ENCODE measurements at places on chromosomes 5 and 9.

DNA sequence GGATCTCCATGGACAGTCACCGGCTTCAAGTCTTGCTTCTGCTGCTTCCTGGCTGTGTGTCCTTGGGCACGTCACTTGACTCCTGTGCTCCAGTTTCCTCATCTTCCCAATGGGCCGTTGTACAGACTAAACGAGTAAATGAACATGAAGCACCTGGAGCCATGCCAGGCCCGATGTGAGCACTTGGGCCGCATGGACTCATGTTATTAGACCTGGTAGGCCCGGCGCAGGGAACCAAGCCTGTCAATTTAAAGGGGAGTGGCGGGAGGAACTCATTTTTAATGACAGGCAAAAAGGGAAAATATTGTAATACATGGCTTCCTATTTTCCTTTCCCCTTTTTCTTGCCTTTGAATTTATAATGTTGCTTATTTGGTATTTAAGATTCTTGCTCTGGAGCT is 47.5 kb downstream of the TENT4A start:
- no peak for DNase-seq

- DNase-seq: no peak
Measured at GRCh38 chr9:78896479-78896878, 599.6 kb downstream of the PSAT1 start.

DNA sequence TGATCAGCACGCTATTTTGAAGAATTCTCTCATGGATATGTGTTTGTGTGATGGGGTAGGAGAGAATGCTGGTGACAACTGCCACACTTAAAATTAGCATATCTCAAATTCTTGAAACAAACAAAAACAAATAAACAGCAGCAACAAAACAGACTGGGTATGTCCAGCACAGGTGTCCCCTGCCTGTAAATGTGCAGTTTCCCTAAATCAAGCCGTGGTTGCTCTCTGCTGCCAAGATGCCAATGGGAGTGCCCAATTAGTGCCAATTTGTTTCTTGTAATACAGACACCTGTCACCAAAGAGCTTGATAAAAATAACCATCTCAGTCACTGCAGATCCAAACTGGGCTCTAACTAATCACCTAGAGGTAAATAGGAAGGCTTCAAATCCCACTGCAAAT is 144.2 kb upstream of the SMARCA2 start:
- DNase-seq: no peak

GRCh38 chr9:75088646-75089372 is 495 bp downstream of the OSTF1 start:
- peak; percentile 78 for DNase-seq

- DNase-seq: peak; percentile 94
Measured at GRCh38 chr9:131585375-131585774, 40.1 kb downstream of the PRRT1B start.

DNA sequence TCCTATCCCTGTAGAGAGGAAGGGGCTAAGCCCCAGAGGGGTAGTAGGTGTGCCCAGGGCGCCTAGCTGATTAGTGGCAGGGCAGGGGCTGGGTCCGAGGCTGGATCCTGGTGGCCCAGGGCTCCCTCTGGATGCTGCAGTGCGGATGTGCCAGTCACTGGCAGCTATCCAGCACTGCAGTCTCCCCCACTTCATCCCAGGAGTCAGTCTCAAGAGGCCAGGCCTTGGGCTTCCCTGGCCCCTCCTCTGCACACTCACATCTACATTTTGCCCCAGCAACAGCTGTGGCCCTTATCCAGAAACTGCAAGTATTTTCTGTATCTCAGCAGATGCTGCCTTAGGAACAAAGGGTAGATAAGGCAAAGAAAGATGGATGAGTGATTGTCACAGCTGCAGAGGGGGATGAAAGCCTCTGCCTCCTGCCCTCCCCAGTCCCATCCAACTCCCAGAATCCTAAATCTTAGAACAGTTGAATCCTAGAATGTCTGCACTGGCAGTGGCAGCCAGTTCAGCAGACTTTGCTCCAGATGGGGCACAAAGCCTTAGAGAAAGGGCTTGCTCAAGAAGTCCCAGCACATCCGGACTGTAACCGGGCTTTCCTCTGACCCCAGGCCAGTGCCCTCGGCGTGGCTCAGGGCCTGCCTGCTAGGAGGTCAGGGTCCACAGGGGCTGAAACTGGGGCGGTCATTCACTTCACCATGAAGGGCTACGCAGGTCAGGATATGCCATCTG is 1.6 kb downstream of the ANXA6 start:
- DNase-seq: peak; percentile 60

DNA sequence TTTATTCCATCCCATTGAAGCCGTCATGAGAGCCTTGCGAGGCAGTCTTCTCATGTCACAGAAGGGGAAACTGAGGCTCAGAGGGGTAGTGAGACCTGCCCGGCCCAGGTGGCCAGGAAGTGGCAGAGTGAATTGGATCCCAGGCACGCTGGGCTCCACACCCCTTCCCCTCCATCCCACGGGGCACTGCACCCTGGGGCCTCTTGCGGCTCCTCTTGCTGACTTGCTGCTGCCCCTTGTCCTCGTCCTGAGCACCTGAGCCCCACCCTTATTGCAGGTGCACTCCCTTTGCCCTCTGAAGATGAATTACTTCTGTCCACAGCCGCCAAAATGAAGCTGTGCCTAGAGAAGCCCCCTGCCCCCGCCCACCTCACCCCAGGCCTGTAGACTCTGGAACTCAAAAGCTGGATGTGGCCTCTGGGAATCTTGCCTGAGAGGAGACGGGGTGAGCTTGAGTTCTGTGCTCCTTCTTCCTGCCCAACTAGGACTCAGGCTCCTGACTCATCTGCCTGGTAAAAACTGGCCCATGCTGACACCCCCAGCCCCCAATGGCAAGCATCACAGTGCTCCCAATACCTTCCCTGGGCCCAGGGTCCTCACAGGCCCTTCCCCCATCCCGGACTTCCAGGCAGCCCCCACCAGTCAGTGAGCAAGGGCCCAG is 6.4 kb downstream of the NEURL1B start:
- no peak for DNase-seq

DNA sequence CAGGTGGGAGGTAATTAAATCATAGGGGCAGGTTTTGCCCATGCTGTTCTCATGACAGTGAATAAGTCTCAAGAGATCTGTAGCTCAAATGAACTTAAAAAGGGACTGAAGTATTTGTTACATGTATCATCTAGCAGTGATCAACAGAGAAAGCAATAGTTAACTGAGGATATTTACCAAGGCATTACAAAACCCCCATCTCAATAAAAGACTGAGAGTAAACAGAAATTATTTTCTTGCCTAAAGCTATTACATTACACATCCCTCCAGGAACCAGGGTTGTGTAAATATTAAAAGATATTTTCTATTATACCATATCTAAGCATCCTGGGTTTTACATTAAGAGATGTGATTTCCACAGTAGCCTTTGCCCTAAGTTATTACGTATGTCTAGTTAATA is 169.9 kb downstream of the CTNND2 start:
- DNase-seq: no peak

DNA sequence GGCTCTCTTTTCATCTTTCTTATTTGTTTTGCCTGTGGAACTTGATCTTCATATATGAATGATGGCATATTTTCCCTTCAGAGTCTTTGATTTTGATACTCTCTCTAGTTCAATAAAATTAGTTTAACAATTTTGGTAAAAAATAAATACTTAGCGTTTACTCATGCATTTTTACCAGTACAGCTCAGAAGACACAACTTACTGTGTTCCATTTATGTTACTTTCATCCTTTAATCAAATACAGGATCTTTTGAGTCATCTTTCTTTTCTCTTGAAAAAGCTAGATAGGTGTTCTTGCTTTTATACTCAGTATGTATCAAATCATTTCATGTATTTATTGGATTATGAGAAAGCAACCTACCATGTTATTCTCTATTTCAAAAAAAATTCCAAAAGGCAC is 47.1 kb upstream of the RICTOR start:
- DNase-seq: no peak

- no peak for DNase-seq
Measured at GRCh38 chr5:158223054-158223600, 364.2 kb upstream of the CLINT1 start.

DNA sequence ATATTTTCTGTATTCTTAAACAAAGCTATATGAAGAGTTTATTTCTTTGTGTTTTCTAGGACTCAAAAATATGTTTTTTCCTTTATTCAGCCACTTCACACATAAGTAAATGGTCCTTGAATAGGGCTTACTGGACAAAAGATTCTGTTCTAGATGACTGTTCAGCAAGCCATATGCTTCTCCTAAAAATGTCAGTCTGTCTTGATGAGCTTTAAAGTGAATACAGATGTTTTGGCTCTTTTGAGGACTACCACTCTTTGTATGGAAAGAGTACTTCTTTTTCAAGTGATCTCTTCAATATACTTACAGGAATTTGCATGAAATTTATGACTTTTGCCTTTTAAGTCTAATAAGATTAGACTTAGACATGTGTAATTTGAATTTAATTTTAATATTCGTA is 8.4 kb downstream of the NDUFS4 start:
- DNase-seq: no peak

GRCh38 chr5:144971108-144971850 is 800.6 kb downstream of the KCTD16 start:
- no peak for DNase-seq

- no peak for DNase-seq
Measured at GRCh38 chr9:11758016-11758415, 935.2 kb upstream of the TYRP1 start.

GRCh38 chr9:1048811-1049210 is 1.3 kb upstream of the DMRT2 start:
- no peak for DNase-seq

GRCh38 chr9:114834386-114834785 is 28.5 kb upstream of the TNFSF15 start:
- DNase-seq: no peak

- DNase-seq: no peak
Measured at GRCh38 chr9:133225171-133226011, 16.3 kb upstream of the OBP2B start.

GRCh38 chr9:91182429-91183225 is 179.1 kb downstream of the AUH start:
- DNase-seq: peak; percentile 35

GRCh38 chr9:114282926-114283325 is 40.0 kb upstream of the ORM1 start:
- peak; percentile 95 for DNase-seq

GRCh38 chr5:3300726-3301125 is 294.9 kb upstream of the IRX1 start:
- DNase-seq: no peak

DNA sequence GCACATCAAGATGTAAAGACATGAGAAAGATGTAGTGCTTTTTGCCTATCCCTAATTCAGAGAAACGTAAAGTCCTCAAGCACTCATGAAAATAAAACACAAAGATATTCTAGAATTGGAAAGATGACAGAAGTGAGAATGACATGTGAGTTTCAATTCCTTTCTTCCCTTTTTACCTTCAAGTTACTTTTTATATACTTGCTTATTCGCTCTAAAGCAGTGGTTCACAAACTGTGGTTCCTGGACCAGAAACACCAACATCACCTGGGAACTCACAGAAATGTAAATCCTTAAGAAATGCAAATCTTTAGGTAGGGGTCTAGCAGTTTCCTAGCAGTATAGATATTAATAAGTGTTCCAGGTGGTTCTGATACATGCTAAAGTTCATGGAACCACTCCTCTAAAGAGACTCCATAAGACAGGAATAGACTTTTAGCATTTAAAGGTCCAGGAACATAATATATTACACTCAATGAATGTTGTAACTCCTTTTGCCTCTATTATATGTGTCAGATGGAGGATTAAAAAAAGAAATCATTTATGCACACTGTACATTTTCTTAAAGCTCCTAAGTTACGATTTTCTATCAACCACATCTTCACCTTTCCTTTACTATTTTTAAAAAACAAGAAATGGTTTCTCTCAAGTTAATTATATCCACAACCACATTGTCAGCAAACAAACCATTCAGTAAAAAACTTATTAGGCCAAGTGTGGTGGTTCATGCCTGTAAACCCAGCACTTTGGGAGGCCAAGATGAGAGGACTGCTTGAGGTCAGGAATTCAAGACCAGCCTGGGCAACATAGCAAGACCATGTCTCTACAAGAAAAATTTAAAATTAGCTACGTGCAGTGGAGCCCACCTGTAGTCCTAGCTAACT is 39.9 kb downstream of the ERP44 start:
- DNase-seq: no peak

DNA sequence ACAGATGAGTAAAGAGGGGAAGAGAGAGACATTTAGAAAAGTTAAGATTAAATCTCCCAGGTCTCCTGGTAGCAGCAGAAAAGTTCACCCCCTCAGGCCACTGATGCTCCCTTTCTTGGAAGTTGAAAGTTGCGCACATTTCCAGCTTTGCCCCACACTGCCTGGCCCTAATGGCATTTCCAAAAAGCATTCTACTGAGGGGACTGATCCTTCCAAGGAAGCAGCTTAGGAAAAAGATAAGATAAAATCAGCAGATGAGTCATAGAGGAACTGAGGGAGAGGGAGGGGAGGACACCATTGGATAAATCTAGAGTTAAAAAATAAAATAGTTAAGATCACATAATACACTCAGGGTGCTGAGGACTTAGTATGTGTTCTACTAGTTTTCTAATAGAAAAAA is 67.6 kb upstream of the SLC12A2 start:
- no peak for DNase-seq

DNA sequence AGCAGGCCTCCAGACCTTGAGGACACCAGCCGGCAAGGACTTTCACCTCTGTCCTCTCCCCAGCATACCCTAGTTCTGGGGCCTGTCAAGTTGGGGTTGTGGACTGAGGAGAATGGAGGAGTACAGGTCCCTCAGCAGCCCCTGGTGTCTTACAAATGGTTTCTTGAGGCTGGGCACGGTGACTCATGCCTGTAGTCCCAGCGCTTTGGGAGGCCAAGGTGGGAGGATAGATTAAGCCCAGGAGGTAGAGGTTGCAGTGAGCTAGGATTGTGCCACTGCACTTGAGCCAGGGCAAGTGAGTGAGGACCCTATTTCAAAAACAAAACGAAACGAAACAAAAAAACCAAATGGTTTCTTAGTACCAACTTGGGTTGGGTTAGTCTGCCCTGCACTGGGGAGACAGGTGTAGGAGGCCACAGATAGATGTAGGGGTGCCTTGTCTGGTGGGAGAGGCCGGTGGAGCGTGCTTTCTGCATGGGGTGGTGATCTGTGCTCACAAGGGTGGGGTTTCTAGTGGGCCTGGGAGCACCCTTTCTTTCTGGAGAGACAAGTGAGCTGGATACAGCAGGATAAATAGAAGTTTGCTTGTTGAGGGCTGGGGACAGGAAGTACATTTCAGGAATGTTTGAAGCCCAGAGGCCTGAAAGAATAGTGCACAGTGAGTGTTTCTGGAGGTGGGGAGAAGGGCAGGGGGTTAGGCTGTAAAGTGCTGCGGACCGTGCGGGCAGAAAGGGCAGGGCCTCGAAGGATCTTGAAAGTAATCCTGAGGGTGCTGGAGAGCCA is 37.7 kb upstream of the PSD2 start:
- peak; percentile 36 for DNase-seq

- DNase-seq: no peak
Measured at GRCh38 chr9:123365287-123365880, 9.4 kb downstream of the CRB2 start.
